ENCODE measurements at places on chromosomes 3 and 15.

DNA sequence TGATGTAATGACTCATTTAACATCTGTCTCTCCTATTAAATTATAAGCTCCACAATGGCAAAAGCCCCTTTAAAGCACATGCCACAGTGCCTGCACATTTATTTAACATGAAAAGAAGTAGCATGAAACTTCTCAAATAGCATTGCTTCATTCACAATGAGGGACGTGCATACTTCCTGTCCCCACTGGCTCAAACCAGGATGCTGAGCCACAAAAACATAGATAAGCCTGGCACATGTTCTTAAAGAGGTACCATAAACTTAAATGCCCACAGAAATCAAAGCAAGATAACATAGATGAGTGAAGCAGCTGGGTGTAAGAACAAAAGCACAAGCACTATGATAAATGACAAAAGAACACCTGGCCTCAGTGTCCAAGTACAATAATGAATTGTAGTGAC is 3.8 kb downstream of the TP53BP1 start:
- no peak for DNase-seq

GRCh38 chr3:50150863-50151686 is 4.0 kb upstream of the SEMA3F start:
- DNase-seq: no peak

GRCh38 chr3:29972320-29972993 is 633.9 kb upstream of the TGFBR2 start:
- no peak for DNase-seq

DNA sequence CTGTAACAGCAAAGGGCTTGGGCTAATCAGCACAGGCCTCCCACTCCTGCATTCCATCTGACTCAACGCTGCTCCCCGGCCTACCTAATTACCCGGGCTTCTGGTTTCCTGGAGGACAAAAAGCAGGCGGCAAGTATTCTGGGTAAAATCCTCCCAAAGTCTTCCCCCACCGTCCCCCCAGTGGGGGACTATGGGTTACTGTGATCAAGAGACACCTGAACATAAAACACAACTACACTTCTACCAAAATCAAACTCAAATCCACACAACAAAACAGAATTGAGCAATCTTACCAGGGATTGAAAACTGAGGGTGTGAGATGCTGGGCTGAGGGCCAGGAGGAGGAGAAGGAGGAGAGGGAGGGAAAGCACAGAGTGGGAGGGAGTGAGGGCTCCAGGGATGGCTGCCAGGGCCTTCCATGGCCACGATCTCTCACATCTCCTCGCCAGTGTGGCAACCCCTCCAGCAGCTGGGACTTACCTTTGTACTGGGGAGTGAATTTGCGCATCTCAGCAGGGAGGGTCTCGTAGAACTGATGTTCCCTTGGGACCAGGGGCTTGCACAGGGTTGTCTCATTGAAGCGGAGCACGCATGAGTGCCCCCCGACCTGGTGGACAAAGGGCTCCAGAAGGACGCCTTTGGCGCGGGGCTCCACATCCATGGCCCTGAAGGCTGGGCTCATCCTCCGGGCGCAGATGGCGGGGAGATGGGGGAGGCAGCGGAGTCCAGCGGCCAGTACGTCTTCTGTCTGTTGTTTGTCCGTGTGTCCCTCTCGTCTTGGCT is 9.1 kb upstream of the NCKIPSD start:
- peak; percentile 89 for DNase-seq

GRCh38 chr3:76965122-76965725 is 74.7 kb upstream of the ROBO2 start:
- DNase-seq: no peak

DNA sequence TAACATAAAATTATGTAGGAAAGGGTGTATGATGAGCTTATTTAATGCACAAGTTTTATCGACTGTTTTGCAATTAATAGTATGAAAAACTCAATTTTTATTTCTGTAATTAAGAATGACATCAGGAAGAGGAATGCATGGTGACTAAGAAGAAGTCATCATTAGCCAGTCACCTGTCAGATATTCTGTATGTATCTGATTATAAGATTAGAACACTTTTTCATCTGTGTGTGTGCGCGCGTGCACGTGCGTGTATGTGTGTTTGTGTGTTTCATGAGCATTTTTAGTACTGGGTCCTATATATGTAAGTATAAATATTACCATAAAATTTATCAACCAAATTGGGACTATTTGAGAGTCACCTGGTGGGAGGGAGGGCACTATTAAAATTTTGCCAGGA is 5.0 kb upstream of the ABHD2 start:
- no peak for DNase-seq

GRCh38 chr3:127714125-127714571 is 41.4 kb downstream of the ABTB1 start:
- peak; percentile 61 for DNase-seq

GRCh38 chr15:88090481-88091011 is 166.0 kb downstream of the NTRK3 start:
- peak; percentile 35 for DNase-seq

GRCh38 chr3:160400030-160400701 is 716 bp downstream of the SMC4 start:
- DNase-seq: peak; percentile 76

DNA sequence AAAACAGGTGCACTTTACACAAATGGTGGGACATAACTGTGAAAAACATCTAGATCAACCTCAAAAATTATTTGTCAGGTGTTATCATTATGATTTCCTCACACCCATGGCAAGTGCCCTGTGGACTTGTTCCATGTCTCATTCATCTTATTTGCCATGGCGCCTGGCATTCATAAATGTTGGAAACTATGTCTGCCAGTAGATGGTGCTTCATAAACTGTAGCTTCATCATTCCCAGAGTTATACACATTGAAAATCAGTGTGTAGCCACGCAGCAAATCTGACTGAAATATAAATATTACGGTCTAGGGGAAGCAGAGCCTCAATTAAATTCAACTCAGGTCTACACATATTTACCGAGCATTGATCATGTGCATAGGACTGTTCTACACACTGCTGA is 90.7 kb downstream of the IMPG2 start:
- no peak for DNase-seq

- no peak for DNase-seq
Observed at GRCh38 chr3:161054860-161055604, 50.1 kb downstream of the B3GALNT1 start.

- no peak for DNase-seq
Observed at GRCh38 chr3:36906504-36907149, 38.2 kb downstream of the TRANK1 start.

Measured in right cardiac atrium (tissue), 5 donors.